Pulmonary artery endothelial cell (primary cell): ENCODE measurements at places on chromosomes 6 and 20. TPM values are rescaled to one million over a fixed set of nuclear protein-coding genes. Genes with fewer than 3 reads are reported as not detected.

The BTN1A1 gene
- total RNA-seq: not detected in 2 replicates

The GNMT gene
- total RNA-seq: 0.13 and 0.21 TPM in 2 replicates

The ABRACL gene
- 75.4 and 92.9 TPM in 2 replicates for total RNA-seq

The GNL1 gene
- total RNA-seq: 62.7 and 69.2 TPM in 2 replicates

The TCF15 gene
- total RNA-seq: 0.07 and 0.18 TPM in 2 replicates

The HDGFL1 gene
- not detected in 2 replicates for total RNA-seq

The CRYBG1 gene
- 19.8 and 26.8 TPM in 2 replicates for total RNA-seq

The CCDC170 gene
- total RNA-seq: 0.04 and 0.20 TPM in 2 replicates

The LY6G5C gene
- total RNA-seq: 0.86 and 0.88 TPM in 2 replicates

The MUC21 gene
- not detected in 2 replicates for total RNA-seq

The HLA-DQA1 gene
- total RNA-seq: not detected in 2 replicates

The OR2J3 gene
- not detected in 2 replicates for total RNA-seq

The RAD21L1 gene
- total RNA-seq: 0.14 and 0.26 TPM in 2 replicates

The HLA-DRB1 gene
- total RNA-seq: not detected in 2 replicates

The BCAS4 gene
- total RNA-seq: 1.6 and 2.5 TPM in 2 replicates

The CRISP3 gene
- total RNA-seq: not detected in 2 replicates

The MUC22 gene
- total RNA-seq: not detected in 2 replicates

The B4GALT5 gene
- total RNA-seq: 55.8 and 75.4 TPM in 2 replicates

The GGTLC1 gene
- total RNA-seq: not detected in 2 replicates

The C2 gene
- not detected in 2 replicates for total RNA-seq

The PRKN gene
- 0.39 and 0.59 TPM in 2 replicates for total RNA-seq

The RAET1E gene
- under 0.01 and 0.07 TPM in 2 replicates for total RNA-seq

The FAM210B gene
- 51.9 and 56.0 TPM in 2 replicates for total RNA-seq
